ENCODE measurements at places on chromosomes 13 and 19.

- DNase-seq = no peak
Measured at GRCh38 chr13:107339209-107339608, 771.3 kb upstream of the ARGLU1 start.

GRCh38 chr19:4083677-4084546 is 17.2 kb upstream of the ZBTB7A start:
- no peak for DNase-seq

GRCh38 chr19:29805031-29805965 is 6.5 kb upstream of the CCNE1 start:
- no peak for DNase-seq

DNA sequence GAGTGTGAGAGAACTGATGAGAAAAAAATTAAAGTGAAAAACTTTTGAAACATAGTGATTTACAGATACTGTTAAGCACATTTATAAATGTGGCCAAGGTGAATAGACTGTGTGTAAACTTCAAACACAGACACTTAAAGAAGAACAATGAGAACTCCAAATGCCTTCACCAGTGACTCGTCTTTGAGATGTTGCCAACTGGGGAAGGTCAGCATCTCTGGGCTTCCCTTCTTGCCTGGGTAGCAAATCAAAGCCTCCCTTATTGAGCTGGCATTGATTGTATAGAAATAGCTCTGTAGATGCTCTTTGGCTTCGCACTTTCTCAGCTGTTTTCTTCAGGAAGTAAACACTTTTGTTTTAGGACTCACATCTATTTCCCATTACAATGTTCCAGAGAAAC is 177.3 kb upstream of the SGCG start:
- DNase-seq = no peak

DNA sequence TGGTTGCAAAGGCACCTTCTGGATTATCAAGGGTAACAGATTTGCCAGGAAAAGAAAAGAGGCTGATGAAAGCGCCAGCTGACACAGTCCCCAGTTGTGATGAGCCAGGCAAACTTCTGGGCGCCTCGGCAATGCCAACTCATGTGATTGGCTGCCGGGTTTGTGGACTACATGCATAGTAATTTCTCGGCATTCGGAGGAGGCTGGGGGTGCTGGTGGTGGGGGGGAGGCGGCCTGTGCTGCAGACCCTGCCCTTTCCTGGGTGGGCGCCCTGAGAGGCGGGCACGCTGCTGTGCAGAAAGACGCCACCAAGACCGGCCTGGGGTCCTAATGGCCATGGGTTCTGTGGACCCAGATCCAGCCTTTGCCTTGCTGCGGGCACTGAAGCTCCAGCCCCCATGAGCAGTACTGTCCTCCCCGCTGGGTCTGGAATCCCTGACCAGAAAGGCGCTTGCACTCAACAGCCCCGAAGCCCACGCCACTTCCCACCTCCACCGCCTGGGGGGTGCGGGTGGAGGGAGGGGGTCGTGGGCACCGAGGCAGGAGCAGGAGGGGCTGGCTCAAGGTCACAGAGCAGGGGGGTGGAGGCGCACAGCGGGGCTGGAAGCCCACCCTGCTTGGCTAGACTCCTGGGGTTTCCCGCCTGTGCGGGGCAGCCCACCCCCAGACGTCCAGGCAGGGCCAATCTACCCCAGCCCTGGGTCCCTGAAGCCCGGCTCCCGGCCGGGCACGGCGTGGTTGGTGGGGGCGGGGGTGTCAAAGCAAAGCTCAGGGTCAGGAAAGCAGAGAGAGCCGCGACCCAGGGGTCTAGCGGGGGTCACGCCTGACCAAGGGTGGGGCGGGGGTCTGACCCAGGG is 1.0 kb downstream of the DIRAS1 start:
- peak; percentile 84 for DNase-seq

DNA sequence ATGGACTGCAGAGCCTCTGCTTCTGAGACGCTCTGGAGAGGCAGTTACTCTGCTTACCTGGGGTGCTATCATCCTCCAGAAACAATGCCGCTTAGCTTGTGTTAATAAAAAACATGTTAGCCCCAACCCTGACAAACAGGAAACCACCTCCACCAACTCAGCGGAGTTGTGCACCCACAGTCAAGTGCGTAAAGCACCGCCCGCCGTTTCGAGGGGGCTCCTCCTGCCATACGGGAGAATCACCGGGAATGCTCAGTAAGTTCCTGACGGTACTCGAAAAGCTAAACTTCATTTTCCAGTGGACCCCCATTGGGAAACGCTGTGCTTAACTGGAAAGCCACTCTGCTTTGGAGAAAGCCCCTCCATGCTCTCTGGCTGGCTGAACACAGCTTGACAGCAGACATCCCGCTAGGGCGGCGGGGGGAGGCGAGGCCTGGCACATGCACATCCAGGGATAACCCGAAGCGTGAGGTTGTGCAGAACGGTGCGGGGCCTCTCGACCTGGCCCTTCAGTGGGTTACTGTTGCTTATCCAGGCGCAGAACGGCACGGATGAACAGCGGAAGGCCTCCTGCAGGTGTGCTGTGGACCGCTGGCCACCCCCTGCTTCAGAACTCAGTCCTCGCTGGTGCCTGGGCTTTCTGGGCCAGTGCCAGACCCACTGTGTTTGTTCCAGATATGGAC is 17.1 kb downstream of the GAS6 start:
- DNase-seq = no peak

DNA sequence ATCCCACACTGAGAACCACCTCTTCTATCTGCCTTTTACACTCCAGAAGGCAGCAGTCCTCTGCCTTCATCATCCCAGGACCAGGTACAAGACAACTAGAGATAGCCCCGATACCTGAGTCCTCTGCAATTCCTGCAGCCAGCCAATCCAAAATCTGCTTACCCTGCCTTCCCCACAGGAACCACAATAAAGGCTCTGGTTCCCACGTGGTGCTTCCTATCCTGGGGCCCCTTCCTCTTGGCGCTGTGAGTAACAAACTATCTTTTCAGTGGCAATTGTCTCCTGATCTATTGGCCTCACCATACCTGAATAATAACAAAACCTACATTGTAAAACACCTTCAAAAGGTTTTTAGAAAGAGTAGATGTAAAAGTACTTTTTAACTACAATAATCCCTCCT is 63.1 kb downstream of the ZDHHC20 start:
- DNase-seq = no peak

DNA sequence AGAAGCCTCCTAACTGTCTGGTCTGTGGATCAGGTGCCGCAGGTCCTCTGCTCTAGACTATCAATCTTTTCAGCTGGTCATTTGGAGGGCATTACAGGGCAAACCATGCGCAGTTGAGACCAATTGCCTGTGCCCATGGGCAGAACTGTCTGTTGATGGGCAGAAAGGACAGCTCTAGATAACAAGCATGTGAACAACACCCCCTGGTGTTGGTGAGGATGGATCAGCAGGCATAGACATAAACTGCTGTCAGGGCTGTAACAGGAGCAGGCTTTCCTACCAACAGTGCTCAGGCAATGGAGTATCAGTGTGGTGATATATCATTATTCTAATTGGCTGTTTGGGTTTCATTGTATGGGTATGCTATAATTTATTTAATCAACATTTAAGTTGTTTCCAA is 104.7 kb upstream of the KL start:
- peak; percentile 64 for DNase-seq

GRCh38 chr13:113292021-113292862 is 4.8 kb upstream of the LAMP1 start:
- peak; percentile 67 for DNase-seq

DNA sequence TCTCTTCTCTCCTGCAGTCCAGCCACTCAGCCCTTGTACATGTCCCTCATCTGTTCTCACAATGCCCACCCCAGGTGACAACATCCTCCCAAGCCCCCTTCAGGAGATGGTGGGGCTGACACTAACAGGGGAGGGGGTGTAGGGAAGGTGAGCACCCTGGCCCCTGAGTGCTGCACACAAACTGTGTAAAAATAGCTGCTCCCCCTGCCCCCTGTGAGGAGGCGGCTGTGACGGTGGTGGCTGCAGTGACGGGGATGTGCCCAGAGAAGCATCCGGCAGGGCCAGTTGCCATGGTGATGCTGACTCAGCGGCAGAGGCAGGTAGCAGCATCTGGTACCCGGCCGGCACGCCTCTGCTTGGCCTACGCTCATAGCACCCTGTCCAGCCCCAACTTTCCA is 13.0 kb upstream of the JUND start:
- no peak for DNase-seq

GRCh38 chr13:98970330-98970729 is 7.5 kb downstream of the DOCK9 start:
- DNase-seq = no peak

GRCh38 chr19:46241626-46242025 is 12.1 kb downstream of the IGFL1 start:
- no peak for DNase-seq

DNA sequence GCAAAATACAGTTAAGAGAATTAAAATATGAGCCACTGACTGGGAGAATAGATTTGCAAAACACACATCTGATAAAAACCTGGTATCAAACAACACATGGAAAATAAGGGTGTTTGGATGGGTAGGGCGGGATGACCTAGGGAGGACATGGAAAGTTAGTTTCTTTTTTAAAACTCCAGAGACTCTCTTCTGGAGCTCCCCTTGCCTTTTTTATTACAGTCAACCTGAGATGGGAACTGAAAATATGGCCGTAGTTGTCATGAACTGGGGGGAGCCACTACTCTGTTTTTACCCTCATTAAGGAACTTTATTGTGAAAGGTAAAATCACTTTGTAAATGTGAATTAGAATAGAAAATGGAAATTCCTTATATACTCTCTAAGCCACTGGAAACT is 113.0 kb downstream of the ATP11A start:
- no peak for DNase-seq

- peak; percentile 38 for DNase-seq
Measured at GRCh38 chr19:35120492-35120891, 4.9 kb downstream of the FXYD3 start.

- DNase-seq = no peak
Measured at GRCh38 chr13:20331419-20331818, 99.3 kb upstream of the GJB6 start.

DNA sequence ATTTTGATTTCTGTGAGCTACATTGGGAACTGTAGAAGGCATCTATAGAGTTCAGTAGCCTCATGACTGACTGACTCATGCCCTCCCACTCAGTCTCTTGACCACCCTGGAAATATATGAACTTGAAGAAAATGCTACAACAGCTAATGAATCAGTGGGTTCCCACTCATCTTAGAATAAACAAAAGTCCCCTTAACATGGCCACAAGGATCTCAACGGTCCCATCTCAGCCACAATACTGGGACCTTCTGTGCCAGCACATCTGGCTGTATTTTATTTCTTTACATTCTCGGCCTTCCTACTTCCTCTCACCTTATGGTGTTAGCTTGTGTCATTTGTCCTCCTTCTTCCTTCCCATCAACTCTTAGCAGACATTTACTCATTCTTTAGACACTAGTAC is 619.8 kb downstream of the DCT start:
- DNase-seq = no peak

DNA sequence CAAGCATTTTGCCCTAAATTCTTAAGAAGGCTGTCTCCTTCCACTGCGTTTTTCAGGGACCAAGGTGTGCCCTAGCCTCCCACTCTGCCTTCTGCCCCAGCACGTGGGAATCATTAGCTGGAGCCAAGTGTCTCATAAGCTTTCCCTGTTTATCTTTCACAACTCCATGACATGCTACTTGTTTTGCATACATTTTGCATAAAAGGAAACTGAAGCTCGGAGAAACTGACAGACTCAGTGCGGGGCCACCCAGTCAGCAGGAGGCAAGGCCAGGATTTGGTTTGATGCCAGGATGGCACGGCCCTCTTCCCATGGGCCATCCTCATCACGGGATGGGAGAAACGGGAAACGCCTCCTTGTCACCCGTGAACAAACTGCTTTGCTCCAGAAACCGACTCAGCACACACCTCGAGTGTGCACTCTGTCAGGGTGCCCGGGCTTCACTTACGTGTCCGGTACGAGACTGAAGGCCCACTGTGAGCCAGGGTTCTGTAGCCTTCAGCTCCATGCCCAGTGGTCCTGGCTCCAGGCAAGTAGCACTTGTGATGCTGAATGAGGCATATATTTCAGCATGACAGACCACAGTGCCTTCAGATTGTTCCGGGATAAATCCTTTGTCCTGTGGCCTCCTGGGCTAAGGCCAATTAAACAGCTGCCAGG is 9.6 kb downstream of the CEBPA start:
- DNase-seq = no peak

- no peak for DNase-seq
Measured at GRCh38 chr13:34730961-34731360, 211.1 kb upstream of the NBEA start.

GRCh38 chr13:92265408-92265807 is 867.0 kb downstream of the GPC5 start:
- no peak for DNase-seq

- DNase-seq = peak; percentile 76
Measured at GRCh38 chr19:4866595-4867424, 657 bp downstream of the PLIN3 start.

GRCh38 chr19:39515551-39516191 is 732 bp downstream of the SELENOV start:
- no peak for DNase-seq

- DNase-seq = no peak
Measured at GRCh38 chr19:2623798-2624197, 78.7 kb downstream of the GNG7 start.

DNA sequence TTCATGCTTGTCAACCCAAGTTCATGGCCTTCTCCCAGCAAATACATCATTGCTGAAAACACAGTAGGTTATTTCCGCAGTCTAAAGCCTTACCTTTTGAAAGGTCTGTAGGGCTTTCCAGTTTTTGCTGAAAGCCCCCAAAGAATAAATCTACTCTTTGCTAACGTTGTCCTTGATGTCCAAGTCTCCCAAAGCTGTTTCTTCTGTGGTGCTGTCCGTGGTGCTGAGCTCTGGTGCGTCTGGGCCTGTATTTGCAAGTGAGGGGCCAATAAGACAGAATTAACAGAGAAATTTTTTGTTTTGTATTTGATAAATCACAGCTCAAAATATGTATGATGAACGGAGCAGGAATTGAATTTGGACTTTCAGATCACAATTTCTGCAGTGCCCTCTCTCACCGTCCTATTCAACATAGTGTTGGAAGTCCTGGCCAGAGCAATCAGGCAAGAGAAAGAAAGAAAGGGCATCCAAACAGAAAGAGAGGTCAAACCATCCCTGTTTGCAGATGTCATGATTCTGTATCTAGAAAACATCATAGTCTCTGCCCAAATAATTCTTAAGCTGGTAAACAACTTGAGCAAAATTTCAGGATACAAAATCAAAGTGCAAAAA is 9.8 kb upstream of the LGALS16 start:
- DNase-seq = peak; percentile 5

GRCh38 chr13:76672420-76672819 is 213.8 kb downstream of the KCTD12 start:
- DNase-seq = no peak

GRCh38 chr19:48060381-48060780 is 16.5 kb upstream of the CABP5 start:
- DNase-seq = no peak
